ENCODE measurements at places on chromosomes 12 and 14.

DNA sequence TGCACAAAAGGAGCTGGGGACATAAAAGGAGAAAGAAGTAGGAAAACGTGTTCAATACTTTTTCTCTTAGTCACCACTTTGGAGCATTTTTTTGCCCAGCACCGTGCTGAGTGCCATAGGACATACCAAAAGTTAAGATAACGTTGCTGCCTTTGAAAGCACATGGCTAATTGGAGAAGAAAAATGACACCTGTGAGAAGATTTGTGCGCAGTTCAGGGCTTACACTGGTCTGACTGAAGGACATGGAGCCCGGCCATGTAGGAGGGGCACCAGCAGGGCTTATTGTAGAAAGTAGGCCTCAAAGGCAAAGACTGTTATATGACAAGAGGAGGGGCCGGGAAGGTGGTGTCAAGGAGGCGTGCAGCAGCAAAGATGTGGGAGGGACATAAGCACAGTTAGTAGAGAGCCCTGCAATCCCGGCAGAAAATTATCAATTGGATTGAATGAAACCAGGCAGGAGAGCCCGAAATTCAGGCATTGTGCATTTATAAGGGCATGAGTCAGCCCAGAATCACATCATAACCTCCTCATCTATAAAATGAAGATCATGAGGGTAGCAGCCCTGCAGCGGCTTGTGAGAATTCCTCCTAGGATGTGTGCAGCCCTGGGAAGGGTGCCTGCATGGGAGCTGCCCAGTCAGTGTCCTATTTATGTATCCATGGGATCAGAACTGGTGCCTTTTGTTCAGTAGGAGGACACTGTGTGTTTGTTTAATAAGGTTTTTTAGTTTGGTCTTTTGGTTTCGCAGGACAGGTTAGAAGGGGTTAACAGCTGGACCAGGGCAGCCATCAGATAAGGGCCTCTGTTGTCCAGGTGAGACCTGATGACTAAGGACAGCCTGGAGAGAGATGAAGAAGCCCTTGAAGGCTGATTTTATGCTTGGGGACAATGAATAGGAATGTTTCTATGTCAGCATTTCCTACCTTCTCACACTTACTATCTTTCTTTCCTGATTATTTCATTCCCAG, 122.4 kb downstream of the GPR135 start:
- DNase-seq = no peak

DNA sequence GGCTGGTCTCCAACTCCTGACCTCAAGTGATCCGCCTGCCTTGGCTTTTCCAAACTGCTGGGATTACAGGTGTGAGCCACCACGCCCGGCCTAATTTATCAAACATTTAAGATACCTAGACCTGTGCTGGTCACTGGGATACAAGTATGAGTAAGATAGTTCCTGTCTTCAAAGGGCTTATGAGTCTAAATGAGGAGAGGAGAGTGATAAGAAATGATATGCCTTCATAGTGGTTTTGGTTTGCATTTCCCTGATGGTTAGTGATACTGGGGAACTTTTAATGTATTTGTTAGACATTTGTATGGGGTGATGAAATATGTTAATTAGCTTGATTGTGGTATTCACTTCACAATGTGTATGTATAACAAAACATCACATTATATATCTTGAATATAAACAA, 21.2 kb downstream of the TMED10 start:
- DNase-seq = no peak

DNA sequence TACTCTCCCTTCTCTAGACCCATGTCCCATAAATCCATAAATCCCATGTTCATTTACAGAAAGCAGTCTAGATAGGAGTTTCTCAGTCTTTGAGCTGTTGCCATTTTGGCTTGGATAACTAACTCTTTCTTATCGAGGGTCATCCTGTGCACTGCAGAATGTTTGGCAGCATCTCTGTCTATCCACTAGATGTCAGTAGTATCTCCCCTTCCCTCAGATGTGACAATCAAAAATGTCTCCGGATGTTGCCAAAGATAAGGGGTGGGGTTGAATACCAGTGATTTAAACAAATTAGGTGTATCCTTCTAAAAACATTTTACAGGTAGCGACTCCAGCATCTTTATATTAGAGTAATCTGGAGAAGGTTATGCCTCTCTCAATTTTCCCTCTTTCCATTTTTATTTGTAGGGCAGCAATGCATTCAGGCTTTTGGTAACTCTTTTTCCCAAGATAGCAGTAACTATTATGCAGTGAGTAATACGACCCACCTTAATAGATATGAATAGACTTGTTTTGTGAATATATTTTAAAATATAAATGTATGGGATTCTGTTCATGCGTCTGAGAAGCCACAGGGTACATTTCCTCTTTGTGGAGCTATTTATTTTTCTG, 100.7 kb downstream of the LRRK2 start:
- no peak for DNase-seq

DNA sequence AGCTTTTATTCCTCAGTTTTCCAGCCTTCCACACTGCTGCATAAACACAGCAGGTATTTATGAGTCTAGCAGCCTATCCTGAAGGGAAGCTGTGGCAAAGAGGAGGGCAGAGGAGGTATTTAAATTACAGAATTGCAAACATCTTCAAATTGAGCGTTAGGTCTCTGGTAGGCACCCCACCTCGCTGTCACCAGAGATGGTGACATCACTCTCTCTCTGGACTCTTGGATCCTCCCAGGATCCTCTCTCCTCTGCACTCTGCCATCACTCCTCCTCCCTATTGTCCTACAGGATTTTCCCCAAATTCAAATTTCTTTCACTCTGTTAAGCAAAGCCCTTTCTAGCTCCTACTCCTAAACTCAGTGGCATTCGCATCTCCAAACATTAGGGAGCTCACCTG, 6.7 kb downstream of the PLEKHD1 start:
- no peak for DNase-seq

- DNase-seq = no peak
These were observed 26.1 kb upstream of the GPR68 start for GRCh38 chr14:91270619-91271018.

- no peak for DNase-seq
These were observed 76.2 kb downstream of the BCL11B start for GRCh38 chr14:99195602-99196309.

DNA sequence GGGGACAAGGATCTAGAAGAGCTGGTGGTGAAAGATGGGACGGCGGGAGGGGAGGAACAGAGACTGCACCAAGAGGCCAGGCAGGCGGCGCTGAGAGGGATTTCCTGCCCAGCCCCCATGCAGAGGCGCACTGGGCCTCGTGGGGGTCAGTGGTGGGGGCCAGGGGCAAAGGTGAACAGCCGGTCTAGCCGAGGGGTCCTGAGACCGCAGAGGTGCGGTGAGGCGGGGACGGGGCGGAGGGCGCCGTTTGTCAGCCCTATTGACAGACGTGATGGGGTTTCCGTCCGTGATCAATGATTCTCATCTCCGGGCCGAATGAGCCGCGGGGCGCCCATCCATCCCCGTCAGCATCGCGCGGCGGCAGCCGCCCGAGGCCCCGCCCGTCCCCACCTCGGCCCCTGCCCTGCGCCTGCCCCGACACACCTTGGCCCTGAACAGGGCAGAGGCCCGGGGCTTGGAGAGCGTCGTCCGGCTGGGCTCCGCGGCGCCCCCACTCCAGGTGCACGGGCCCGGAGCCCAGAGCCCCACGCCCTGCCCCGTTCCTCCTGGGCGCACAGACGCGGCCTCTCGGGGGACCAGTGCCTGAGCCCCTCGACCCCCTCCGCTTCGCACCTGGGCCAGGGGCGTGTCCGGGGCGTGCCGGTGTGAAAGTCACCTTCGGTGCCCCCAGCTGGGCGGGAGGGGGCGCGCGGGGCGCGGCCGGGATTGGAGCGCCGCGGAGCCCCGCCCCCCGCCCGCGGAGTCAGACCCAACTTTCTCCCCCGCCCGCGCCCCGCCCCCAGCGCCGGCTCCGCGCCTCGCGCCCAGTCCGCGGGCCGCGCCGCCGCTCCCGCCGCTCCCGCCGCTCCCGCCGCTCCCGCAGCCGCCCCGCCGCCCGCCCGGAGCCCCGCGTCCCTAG, at the start of gene NXPH4:
TSS of gene NXPH4 (plus strand) at position 781 of the 898 bp plus-strand sequence. CDS start 176 bp downstream, outside the sequence.
- peak; percentile 70 for DNase-seq

- DNase-seq = no peak
These were observed 69.7 kb downstream of the CMAS start for GRCh38 chr12:22115711-22116110.

DNA sequence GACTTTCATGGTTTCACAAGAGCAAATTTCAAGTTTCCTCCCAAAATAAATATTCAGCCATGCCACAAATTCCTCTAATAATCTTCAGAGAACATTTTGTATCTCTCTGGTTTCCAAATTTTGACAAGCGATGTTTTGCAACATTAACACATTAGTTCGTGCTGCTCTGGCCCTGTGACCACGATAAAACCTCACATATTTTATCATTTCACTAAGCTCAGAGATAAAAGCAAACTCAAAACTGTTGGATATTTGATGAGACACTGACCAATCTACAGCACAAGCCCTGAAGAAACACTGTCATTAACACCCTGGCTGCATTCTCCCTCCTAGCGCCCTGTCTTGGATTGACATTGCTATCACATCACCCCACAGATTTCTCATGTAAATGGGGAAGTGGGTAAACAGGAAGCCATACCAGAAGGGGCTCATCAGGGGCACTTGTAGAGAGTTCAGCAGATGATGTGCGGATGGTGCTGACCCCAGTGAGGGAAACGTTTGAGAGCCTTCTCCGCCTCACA, 264.3 kb downstream of the PRKD1 start:
- DNase-seq = no peak

DNA sequence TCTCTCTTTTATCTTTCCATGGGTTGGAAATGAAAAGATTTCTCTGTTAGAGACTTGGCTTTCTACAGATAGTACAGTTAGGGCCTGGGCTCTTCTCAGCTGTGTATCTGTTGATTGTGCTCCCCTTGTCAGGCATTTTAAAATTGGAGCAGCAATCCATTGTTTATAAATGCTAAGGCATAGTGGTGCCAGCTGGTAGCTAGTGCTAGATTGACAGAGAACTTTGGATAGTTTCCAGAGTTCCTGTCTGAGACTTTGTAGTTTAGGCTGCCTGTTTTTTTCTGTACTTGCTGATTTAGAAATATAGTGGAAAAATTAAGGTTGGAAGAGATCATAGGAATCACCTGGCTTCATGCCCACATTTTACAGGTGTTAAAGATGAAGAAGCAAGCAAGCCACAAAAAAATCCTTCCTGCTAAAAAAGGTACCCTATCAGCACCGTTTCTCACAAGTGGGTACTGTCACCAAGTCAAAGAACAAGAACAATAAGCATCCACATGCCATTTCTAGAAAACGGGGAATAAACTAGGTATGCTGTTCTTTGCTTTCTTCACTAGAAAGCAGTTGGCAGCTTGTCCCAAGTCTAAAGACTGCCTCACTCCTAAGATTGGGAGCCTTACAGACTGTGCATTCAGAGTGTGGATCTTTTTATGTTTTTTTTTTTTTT, 6.2 kb downstream of the TTLL5 start:
- DNase-seq = no peak

GRCh38 chr12:55700255-55701018, 7.3 kb downstream of the ITGA7 start:
- no peak for DNase-seq

GRCh38 chr12:48220701-48221100, 17.6 kb upstream of the OR10AD1 start:
- no peak for DNase-seq

- DNase-seq = no peak
These were observed 51.4 kb downstream of the ERH start for GRCh38 chr14:69346710-69347109.

DNA sequence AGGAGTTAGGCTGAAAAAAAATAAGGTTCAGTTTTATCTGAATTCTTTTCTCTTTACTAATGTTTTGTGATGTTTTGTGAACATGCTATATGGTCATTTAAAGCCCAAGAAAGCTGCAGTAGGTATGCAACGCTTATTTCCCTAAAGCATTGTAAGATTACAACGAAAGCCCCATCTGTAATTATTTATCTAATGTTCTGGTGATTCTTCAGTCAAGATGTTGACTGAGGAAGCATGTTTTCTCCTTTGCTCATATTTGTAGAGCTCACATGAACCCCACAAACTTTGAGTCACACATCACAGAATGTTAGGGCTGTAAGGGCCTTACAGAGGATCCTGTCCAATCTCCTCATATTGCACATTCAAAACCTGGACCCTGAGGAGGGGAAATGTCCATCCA, 3.2 kb upstream of the TUBA1C start:
- no peak for DNase-seq

DNA sequence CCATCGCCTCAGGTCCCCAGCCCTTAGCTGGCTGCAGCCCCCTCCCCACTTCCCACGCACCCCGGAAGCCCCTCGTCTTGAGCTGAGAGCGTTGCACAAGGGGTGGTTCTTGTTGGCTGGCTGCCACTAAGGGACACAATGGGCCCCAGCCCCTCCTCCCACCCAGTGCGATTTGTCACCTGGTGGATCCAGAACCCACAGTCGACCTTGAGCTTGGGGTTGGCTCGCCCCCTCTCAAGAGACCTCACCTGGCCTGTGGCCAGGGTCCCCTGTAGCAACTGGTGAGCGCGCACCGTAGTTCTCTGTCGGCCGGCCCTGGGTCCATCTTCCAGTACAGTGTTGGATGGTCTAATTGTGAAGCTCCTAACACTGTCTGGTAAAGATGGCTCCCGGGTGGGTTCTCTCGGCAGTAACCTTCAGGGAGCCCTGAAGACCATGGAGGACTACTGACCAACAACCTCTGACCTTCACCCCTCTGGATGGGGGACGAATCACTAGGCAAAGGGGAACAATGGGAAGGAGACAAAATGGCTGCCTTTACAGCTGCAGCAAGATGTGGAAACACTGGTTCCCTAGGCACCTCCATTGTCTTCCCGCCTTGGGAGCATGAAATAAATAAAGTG, 6.6 kb downstream of the PHB2 start:
- no peak for DNase-seq

DNA sequence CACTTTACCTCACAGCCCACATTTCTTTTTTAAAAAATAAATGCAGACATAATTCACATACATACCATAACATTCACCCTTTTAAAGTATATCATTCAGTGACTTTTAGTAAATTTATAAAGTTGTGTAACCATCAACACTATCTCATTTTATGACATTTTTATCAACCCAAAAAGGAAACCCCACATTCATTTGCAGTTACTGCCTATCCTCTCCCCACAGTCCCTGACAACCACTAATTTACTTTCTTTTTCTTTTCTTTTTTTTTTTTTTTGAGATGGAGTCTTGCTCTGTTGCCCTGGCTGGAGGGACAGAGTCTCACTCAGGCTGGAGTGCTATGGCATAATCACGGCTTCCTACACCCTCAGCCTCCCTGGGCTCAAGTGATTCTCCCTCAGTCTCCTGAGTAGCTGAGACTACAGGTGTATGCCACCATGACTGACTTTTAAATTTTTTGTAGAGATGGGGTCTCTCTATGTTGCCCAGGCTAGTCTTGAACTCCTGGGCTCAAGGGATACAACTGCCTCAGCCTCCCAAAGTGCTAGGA, 1.5 kb upstream of the EP400 start:
- DNase-seq = no peak

GRCh38 chr12:19127270-19127669, 2.3 kb upstream of the PLEKHA5 start:
- DNase-seq = no peak

GRCh38 chr14:33669111-33669510, 281.8 kb downstream of the EGLN3 start:
- DNase-seq = no peak

DNA sequence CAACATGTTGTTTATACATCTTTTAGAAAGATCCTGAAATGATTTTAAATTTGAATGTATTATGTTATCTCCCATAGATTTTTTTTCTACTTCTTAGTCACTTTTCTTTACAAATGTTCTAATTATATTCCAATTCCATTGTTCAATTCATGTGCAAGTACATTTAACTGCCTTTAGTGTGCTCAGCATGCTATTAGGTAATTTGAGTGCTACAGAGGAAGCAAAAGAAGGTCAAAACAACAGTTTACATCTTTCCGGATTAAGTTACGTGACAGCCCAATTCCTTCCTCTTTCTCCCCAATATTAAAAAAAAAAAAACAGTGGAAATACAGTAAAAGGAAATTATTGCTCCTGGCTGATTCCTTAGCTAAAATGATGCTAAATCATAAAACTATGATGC, 98.3 kb downstream of the RTN1 start:
- DNase-seq = no peak
